ENCODE measurements at places on chromosomes 12 and 14. TPM values are rescaled to one million over a fixed set of nuclear protein-coding genes. Genes with fewer than 3 reads are reported as not detected.

The TAS2R46 gene
- 1.0 TPM for total RNA-seq

DNA sequence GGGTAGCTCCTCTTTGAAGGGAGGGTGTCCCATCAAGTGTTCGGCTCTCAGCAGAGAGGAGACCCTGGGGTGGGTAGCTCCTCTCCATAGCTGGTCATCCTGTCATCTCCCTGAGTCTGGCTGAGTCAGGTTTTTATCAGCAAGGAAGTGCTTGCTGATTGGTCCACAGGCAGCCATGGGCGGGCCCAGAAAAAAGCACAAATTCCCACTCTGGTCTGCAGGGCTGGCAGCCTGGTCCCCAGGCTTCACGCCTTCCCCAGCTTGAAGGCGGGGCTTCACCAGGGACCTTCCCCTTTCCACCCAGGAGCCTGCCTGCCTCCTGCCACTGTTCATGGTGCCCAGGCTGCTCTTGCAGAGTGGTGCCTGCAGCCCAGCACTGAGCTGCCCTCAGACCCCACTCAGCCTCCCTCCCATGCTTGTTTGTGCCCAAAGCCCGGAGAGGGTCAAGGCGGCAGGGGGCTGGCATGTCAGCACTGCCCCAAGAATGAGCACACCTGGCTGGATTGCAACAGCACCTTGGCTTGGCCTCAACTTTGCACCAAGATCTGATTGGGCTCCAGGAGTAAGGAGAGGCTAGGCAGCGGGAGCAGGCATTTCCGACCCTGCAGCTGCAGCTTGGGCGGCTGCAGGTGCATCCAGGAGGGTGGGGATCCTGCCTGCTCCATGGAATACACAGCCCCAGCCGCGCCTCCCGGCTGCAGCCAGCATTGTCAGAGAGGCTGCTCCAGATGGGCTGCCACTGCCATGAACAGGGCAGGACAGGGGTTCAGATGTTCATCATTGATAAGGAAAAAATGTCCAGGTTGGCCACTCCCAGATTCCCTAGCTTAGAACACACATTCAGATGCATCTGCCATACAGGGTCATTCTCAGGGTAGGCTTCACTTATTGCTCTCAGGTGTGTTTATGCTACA, 22.0 kb upstream of the WDR89 start:
- DNase-seq: no peak

DNA sequence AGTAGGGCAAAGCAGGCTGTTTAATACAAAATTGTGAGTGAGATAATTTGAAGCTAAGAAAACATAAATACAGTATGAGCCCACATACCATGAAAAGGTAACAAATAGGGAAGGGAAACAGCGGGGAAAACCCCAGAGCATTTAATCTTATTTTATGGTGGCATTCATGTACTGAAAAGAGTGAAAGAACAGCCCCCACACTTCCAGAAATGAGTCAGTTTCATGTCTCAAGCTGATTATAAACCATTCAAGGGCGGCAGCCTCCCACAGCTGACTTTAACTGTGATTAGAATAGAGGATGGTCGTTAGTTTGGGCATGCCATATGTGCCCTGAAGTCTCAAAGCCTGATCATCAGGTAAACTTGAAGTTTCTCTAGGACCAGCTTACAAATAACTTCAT, 64.5 kb downstream of the FOXG1 start:
- DNase-seq: no peak

GRCh38 chr12:70415987-70416386, 49.9 kb downstream of the KCNMB4 start:
- DNase-seq: no peak

All from left lung (tissue), 14 donors.